NCI-H1105 treated with DMSO at 0.1 percent for 48 hours (cell line): ENCODE measurements at places on chromosomes 1 and 21.

GRCh38 chr1:9202240-9202870, 32.2 kb upstream of the H6PD start:
- DNase-seq = no peak

GRCh38 chr21:34270411-34270810, 93.4 kb upstream of the KCNE2 start:
- no peak for DNase-seq

DNA sequence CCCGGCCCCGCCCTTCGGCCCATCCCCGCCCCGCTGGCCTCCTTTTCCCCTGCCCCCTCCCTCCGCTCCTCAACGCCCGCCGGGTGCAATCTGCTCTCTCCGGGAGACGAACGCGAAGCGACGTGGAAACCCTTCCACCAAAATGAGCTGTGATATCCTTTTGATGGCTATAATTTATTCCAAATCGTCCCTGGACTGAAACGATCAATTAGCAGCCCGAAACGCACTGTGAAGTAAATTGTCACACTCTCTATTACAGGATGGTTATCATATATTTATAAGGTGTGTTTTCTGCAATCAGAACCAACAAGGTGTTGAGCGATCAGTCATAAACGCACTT, 134.6 kb upstream of the BARHL2 start:
- DNase-seq = peak; percentile 78

DNA sequence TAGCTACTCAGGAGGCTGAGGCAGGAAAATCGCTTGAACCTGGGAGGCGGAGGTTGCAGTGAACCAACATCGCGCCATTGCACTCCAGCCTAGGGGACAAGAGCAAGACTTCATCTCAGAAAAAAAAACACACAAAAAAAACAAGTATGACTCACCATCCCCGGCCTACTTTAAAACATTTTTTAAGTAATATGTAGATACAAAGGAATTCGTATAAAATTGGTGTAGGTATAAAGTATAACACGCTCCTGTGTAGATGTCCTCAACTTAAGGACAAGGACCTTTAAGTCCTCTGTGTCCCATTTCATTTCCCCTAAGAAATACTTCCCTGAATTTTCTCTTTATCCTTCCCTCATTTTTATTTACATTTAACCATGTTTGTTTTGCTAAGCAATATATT, 73.4 kb upstream of the PKN2 start:
- no peak for DNase-seq

GRCh38 chr1:84436876-84437655, 38.8 kb downstream of the DNASE2B start:
- DNase-seq = no peak

DNA sequence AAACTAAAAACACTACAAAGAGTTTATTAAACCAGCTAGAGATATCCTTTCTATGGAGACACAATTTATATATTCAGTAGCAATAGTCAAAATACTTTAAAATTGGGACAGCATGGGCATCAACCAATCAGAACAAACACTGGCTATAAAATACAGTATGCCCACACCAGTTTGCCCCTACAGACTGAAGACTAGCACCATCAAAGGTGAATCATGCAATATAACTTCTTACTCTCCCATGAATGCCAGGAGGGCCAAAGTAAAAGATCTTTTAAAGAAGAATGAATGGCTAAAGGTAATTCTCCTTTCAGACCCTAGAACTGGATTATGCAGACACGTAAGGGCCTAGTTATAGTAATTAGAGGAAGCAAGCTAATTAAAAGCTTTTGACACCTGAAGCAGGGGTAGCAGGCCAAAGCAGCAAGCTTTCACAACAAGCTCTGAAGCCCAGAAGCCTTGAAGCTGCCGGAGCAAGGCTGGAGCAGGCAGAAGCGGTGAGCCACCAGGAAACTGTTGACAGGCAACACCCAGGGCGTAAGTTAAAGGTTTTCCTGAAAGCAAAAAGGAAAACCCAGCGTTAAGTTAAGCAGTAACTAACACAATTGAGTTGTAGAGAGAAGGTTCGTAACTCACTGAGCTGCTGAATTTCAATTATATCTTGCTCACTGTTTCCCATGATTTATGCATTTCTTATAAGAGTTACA, 99.3 kb downstream of the CDC42BPA start:
- no peak for DNase-seq

DNA sequence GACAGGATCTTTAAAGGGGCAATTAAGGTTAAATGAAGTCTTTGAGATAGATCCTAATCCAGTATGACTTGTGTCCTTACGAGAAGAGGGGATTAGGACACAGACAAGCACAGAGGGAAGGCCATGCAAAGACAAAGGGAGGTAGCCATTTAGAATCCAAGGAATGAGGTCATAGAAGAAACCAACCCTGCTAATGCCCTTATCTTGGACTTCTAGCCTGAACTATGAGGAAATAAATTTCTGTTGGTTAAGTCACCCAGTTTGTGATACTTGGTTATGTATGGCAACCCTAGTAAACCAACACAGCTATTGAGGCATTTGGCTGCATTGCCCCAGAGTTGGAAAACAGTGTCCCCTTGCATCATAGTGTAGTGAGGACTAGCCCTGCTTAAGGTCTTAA, 121.3 kb downstream of the MAST2 start:
- DNase-seq = no peak

GRCh38 chr1:28971980-28972771, 57.8 kb downstream of the EPB41 start:
- no peak for DNase-seq

DNA sequence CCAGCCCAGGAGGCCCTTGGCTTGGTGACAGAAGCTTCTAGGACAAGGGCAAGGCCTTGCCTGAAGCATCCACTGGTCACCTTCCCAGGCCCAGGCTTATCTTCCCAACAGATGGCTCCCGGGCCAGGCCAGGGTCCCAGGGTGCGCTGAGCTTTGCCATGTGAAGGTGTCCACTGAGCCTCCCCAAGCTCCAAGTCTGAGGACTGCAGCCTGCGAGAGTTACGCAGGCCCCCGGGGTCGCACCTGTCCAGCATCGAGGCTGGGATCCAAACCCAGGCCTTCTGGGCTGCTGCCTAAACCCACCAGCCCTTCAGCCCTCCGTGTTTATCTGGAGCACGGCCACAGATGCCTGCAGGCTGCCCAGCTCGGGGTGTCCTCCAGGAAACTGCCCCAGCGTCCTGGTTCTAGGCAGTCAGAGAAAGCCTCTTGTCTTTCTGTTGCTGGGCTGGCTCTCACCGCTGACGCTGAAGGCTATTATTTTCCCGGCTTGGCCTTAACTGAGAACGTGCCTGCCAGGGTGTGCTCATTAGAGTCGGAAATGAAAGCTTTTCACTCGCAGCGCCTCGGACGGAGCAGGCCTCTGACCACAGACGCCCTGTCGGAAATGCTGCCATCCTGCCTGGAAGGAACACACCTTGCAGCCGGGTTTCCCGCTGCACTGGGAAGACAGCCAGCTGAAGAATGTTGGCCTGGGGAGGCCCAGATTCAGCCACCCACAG, 71.4 kb downstream of the MEGF6 start:
- no peak for DNase-seq

- DNase-seq = no peak
These were observed 124.3 kb downstream of the CENPF start for GRCh38 chr1:214727274-214727673.

- no peak for DNase-seq
These were observed 41.9 kb downstream of the JUN start for GRCh38 chr1:58741678-58742553.

GRCh38 chr1:91680556-91681155, 180.0 kb downstream of the CDC7 start:
- DNase-seq = no peak

GRCh38 chr1:218525451-218526197, 180.5 kb downstream of the TGFB2 start:
- DNase-seq = no peak

DNA sequence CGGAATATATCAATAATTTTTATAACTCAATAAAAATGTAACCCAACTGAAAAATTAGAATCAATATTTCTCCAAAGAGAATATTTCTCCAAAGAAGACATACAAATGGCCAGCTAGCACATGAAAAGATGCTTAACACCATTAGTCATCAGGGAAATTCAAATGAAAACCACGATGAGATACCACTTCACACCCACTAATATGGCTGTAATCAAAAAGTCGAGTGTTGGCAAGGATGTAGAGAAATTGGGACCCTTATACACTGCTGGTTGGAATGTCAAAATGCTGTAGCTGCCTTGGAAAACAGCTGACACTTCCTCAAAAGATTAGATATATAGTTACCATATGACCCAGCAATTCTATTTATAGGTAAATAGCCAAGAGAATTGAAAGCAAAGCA, 133.0 kb downstream of the GPR52 start:
- DNase-seq = no peak

GRCh38 chr1:118688891-118689290, 299.3 kb downstream of the TBX15 start:
- DNase-seq = no peak

DNA sequence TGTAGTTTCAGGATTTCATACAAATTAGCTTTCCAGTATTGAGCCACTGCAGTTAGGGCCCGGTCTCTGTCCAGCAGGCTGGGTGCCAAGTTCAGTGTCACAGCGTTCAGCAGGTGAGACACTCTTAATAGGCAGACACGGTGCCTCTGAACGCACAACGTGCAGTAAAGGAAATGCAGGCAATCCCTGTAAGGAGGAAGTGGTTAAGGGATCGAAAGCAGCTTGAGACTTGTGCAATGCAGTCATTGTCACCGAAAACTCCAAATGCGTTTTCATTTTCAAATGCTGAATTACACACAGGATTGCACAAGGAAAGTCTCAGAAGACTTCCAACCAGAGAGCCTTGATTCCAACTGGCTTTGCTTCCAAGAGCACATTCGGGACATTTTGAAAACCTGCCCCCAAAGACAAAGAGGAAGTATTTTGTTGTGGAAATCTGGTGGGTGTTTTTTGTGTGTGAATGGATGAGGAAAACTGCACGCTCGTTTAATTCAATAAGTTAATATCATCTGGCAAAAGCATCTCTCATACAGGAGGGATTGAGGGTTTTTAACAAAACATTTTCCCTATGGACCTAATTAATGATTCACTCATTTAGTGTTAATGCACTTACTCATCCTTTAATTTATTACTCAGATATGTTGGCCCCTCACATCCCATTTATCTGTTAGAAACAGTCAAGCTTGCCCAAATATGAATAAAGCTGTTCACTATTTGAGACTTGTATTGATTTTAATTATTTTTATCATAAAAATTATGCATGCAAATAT, 61.6 kb downstream of the PTGS2 start:
- DNase-seq = peak; percentile 41

DNA sequence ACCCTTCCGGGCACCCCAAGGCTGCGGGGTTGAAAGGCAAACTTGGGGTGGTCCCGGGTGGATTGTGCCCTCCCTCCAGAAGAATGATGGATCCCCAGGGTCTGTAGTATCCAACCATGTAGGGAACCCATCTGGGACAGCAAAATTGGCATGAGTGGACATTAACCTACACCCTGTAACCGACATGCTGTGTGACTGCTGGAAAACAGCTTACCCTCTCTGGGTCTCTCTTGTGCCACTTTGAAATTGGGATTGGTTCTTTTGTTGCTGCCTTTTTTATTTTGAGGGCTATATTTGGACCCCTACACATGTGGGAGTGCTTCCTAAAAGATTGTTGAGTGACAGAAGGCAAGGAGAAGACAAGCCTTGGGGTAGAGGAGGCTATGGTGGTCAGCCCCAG, 19.5 kb downstream of the PADI1 start:
- no peak for DNase-seq

DNA sequence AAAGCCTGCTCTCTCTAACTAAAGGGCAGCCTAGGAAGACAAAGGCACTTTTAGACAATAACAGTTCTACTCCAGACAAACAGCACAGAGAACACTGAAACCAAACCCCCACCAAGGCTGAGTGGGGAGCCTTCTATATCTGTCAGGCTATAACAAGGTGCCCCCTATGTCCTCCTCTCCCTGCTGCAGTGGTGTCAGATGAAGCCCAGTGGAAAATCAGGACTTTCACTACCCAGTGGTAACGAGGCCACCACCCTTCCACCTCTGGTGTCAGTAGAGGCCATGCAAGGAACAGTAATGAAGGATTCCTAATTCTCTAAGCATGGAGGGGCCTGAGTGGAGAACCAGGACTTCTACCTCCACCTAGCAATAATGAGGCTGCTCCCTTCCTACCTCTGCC, 83.7 kb downstream of the ZSWIM5 start:
- no peak for DNase-seq

DNA sequence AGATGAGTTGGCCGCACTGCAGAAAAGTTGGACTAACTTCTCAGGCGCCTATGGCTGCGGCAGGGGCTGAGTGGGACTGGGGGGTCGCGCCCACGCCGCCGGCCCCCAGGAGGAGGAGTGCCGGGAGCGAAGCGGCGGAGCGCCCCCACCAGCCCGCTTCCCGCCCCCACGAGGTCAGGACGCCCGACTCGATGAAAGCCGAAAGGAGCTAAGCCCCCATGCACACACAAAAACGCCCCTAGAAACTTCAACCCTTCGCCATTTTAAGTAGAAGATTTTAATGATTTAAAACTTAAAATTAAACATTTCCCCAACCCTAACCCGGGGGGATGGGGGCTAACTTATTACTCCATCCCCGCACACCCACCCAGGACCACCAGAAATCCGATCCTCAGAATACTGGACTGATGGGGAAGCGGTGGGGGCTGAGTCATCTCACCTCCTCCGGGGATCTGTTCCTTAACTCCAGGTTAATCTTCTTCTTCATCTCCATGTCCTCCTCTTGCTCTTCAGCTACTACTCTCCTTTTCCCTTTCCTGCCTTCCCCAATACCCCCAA, 539 bp downstream of the ANP32E start:
- no peak for DNase-seq

DNA sequence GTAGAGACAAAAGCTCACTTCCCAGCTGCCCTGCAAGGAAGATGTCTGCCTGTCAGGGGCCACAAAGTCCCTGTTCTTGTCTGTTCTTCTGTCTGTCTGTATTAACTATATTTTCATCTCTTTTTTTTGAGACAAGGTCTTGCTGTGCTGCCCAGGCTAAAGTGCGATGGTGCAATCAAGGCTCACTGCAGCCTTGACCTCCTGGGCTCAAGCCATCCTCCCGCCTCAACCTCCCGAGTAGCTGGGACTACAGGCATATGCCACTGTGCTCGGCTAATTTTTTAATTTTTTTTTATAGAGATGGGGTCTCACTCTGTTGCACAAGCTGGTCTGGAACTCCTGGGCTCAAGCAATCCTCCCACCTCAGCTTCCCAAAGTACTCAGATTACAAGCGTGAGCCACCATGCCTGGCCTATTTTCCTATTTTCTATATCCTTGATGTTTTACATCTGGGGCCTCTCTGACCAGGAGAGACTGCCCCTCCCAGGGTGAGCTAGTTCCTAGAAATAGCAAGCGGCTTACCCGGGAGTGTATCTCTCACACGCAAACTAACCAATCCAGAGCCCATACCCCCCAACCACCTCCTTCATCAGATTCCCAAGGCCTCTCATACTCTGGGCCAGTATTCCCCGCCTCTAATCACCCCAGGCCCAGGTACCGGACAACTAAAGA, 5.4 kb upstream of the KLHDC7A start:
- no peak for DNase-seq

DNA sequence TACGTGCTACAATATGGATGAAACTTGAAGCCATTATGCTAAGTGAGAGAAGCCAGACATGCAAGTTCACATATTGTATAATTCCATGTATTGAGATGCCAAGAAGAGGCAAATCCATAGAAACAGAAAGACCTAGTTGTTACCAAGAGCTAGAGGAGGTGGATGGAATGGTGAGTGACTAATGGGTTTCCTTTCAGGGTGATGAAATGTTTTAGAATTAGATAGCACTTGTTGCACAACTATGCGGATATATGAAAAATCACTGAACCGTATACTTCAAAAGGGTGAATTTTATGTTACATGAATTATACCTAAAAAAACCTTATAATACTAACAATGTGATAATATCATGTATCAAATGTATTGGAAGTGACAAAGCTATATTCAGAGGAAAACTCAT, 18.1 kb downstream of the EPHA10 start:
- no peak for DNase-seq

- no peak for DNase-seq
These were observed 40.7 kb downstream of the LPGAT1 start for GRCh38 chr1:211789641-211790464.
